ENCODE measurements at places on chromosomes 4 and X. TPM values are rescaled to one million over a fixed set of nuclear protein-coding genes. Genes with fewer than 3 reads are reported as not detected.

The KLHL34 gene
- 0.08 TPM for total RNA-seq

The UGT2B17 gene
- total RNA-seq: 0.43 TPM

The CLTRN gene
- 0.87 TPM for total RNA-seq

The TLR10 gene
- 0.04 TPM for total RNA-seq

DNA sequence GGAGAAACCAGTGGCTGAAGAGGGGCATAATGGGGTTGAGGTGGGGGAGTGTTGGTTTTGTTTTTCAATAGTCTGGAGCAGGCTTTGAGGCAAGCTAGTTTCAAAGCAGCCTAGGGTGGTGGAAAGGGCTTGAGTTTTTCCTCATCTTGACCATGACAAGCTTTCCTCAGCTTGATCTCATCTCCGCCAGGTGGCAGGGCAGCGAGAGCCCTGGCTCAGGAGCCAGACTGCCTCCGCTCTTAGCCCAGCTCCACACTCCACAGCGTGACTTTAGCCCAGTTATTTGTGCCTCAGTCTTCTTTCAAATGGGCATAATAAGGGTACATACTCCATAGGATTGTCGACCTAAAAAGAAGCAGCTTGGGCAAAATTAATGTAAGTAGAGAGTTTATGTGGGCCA is 29.9 kb upstream of the SOWAHD start:
- no peaks in the 10 kb centered on the region for H3K27me3 ChIP-seq
- H3K36me3 ChIP-seq: no peaks in the 10 kb centered on the region
- H3K4me3 ChIP-seq: no peak overlapping the region

- H3K4me3 ChIP-seq: no peak overlapping the region
- no peaks in the 10 kb centered on the region for H3K4me1 ChIP-seq
- H3K27ac ChIP-seq: no peak overlapping the region
- no peaks in the 10 kb centered on the region for H3K27me3 ChIP-seq
Measured at GRCh38 chr4:139142980-139143379, 34.0 kb downstream of the ELF2 start.

DNA sequence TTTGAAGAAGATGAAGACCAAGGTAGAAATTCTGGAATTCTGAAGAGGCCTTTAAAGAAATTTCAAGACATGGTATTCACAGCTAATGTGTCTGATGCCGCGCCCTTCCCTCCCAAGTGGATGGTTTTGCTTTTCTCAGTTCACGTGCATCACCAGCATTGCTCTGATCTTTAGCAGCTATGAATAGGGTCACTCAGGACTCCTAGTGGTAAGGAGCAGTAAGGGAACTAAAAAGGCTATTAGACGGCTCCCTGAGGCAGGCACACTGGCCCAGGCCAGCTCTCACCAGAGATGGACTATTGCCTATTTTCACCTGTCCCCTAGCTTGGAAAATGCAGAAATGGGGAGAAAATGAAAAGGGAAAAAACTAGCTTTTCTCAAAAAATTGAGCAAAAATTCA is 447.5 kb upstream of the RASGEF1B start:
- H3K36me3 ChIP-seq: no peaks in the 10 kb centered on the region
- no peaks in the 10 kb centered on the region for H3K4me1 ChIP-seq
- H3K4me3 ChIP-seq: no peak overlapping the region
- H3K27ac ChIP-seq: no peak overlapping the region
- no peaks in the 10 kb centered on the region for H3K27me3 ChIP-seq

DNA sequence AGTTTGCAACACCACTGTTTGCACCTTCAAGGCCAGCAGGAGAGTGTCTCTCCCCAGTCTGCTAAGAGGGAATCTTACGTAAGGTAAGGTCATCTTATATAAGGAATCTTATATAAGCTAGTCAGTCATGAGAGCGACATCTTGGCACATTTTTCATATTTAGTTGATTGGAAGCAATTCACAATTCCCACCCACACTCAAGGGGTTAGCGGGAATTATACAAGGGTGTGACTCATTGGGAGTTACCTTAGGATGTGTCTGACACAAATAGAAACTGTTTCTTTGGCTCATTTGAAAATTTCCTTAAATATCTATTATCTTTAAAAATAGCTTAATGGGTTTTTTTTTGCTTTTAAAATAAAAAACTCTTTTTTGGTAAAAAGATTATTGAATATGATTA is 62.1 kb upstream of the GRPR start:
- H3K4me3 ChIP-seq: no peak overlapping the region
- H3K4me1 ChIP-seq: no peaks in the 10 kb centered on the region

DNA sequence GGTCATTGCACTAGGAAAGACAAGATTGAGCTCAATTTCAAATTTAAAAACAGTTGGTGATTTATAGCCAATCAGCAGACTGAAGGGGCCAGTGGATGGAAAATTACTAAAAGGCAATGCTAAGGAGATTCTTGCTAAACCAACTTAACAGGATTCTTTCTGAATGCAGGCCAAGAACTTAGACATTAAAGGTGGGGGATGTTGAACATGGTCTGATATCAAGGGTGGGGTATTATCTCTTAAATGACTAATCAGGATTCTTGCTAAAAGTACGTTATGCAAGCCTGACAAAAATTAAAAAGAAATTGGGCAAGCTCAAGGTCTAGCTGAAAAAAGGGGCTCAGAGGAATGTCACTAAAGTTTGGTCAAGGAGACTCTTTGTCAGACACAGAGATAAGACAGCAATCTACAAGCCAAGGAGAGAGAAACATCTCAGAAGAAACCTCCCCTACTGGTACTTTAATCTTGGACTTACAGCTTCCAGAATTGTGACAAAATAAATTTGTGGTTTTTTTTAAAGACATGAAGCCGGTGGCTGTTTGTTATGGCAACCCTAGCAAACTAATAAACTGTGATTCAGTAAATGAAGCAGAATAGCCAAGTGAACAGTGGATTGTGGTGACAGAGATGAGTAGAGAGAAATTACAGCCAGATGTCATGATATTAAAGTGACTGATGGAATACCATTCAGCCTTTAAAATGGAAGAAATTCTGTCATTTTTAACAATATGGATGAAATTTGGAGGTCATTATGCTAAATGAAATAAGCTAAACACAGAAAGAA is 120.3 kb upstream of the KLHL4 start:
- no peak overlapping the region for H3K4me3 ChIP-seq
- DNase-seq: no peak
- no peaks in the 10 kb centered on the region for H3K36me3 ChIP-seq
- H3K27ac ChIP-seq: no peak overlapping the region
- H3K27me3 ChIP-seq: no peaks in the 10 kb centered on the region

- no peaks in the 10 kb centered on the region for H3K36me3 ChIP-seq
- no peaks in the 10 kb centered on the region for H3K27me3 ChIP-seq
- DNase-seq: peak; percentile 23
Measured at GRCh38 chr4:89438102-89438831, 130.7 kb upstream of the GPRIN3 start.
